NT2/D1 (cell line): ENCODE measurements at places on chromosomes 5 and 9.

- no peak for DNase-seq
Measured at GRCh38 chr5:108769352-108769751, 21.7 kb downstream of the FER start.

DNA sequence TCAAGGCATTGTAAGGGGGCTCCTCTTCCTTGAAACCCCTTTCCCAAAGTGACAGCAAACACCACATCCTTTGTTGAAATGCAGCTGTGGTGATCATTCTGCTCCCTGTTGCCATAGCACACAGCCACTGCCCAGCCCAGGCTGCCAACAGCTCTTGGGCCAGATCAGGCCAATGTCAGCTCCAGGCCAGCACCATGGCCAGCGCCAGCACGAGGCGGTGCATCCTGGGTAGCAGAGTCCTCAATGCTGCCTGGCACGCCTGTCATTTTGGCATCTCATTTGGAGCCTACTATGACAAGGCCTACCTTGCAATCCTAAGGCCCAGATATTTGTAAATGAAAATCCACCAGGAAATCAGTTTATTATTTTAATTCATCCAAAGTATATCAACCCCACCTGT, 390.6 kb downstream of the DNAH5 start:
- DNase-seq = peak; percentile 5

DNA sequence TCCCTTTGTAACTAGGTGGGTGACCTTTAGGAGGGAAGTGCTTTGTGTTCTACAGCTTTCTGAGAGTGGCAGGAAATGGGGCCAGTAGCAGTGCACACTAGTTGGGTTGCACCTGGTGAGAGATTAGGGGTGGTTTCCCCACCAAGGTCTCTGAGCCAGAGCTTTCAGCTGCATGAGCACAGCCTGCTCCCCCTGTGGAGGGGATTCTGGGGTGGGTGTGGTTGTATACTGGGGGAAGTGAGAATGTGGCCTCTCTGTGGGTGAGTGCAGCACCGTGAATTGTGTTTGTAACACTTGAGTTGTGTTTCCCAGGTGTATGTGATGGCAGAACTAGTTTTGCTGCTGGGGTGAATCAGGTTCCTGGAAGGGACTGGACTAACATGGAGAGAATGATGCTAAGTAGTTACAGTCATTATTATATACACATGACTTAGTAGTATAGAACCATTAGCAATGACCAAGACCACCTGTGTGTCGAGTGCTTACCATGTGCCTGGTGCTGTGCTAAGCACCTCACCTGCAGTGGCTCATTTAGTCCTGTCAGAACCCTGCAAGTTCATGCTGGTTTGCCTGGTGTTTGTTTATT, 11.8 kb upstream of the CXXC5 start:
- no peak for DNase-seq

- no peak for DNase-seq
Measured at GRCh38 chr5:96922499-96923244, 13.2 kb upstream of the LNPEP start.
